ENCODE measurements at places on chromosomes 2 and 18.

- no peak for DNase-seq
Measured at GRCh38 chr2:119694845-119695521, 16.0 kb downstream of the TMEM177 start.

DNA sequence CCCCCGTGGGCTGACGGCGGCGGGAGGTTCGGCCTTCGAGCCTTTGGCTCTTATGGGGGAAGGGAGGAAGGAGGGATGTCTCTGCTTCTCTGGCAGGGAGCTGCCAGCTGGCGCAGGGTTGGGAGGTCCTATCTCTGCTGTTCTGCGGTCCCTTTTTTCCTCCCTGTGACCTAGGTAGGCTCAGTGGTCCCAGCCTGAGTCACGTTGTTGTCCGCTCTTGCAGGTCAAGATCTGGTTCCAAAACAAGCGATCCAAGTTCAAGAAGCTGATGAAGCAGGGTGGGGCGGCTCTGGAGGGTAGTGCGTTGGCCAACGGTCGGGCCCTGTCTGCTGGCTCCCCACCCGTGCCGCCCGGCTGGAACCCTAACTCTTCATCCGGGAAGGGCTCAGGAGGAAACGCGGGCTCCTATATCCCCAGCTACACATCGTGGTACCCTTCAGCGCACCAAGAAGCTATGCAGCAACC is 2.5 kb downstream of the DLX1 start:
- DNase-seq, result no peak

- no peak for DNase-seq
Measured at GRCh38 chr2:212777020-212777491, 238.5 kb upstream of the ERBB4 start.

- peak; percentile 74 for DNase-seq
Measured at GRCh38 chr2:101341901-101342624, 33.6 kb upstream of the RNF149 start.
